Stimulated activated CD4-positive, alpha-beta T cell treated with anti-CD3 and anti-CD28 coated beads, Interleukin-12 subunit alpha, Interleukin-12 subunit beta, amount 100 ng/mL, for 24 hours (primary cell): ENCODE measurements at places on chromosomes 3 and 15.

- no peak for DNase-seq
These were observed 7.3 kb downstream of the MYO5C start for GRCh38 chr15:52288051-52288942.

DNA sequence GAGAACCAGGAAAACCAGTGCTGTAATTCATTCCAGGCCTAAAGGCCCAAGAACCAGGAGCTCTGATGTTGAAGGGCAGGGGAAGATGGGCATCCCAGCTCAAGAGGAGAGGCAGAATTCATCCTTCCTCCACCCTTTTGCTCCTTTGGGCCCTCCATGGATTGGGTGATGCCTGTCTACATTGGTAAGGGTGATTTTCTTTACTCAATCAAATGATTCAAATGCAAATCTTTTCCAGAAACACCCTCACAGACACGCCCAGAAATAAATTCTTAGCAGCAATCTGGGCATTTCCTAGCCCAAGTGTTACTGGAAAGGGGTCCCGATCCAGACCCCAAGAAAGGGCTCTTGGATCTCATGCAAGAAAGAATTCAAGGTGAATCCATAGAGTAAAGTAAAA, 17.6 kb upstream of the APOD start:
- DNase-seq, result no peak

DNA sequence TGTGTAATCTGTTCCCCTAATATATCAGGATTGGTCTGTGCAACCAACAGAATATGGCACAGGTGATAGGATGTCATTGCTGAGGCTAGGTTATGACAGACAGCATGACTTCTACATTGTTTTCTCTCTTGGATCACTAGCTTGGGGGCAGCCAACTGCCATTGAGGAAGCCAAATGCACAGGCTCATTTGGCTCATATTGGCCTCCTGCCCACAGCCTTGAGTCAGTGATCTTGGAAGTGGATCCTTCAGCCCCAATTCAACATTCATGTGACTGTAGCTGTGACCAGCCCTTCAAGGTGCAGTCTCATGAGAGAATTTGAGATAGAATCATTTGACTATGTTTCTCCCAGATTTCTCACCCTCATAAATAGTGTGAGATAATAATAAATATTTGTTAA, 675.6 kb downstream of the GRM7 start:
- no peak for DNase-seq

DNA sequence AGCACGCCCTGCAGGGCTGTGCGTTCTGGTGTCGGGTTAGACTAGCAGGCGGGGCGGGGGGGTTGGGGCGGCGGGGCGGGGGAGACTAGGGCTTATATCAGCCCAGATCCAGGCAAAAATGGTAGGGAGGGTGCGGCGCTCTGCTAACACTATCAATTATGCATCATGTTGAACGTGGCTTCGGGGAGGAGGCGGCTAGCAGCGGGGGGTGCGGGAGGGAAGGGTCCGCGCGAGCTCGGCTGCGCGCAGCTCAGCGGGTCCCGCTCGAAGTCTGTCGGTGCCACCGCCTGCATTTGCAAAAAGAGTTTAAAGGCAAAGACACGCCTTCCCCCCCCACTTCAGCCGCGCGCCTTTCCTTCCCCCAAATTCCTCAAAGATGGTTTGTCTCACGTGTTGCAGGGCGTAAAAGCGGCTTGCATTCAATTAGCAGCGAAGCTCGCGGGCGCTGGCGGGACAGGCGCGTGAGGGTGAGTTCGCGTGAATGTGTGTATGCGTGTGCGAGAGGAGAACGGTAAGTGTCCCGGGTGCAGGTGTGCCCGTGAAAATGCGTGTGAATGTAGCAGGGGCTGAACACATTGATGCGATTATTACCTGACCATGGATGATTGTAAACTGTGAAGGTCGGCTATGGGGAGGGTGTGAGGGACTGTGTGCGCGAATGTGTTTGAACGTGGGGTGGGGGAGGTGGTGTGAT, at the start of gene ISLR2:
Gene ISLR2 (plus strand): TSS at position 432 of the 694 bp plus-strand sequence. CDS start 2,169 bp downstream, outside the sequence.
- DNase-seq, result no peak

DNA sequence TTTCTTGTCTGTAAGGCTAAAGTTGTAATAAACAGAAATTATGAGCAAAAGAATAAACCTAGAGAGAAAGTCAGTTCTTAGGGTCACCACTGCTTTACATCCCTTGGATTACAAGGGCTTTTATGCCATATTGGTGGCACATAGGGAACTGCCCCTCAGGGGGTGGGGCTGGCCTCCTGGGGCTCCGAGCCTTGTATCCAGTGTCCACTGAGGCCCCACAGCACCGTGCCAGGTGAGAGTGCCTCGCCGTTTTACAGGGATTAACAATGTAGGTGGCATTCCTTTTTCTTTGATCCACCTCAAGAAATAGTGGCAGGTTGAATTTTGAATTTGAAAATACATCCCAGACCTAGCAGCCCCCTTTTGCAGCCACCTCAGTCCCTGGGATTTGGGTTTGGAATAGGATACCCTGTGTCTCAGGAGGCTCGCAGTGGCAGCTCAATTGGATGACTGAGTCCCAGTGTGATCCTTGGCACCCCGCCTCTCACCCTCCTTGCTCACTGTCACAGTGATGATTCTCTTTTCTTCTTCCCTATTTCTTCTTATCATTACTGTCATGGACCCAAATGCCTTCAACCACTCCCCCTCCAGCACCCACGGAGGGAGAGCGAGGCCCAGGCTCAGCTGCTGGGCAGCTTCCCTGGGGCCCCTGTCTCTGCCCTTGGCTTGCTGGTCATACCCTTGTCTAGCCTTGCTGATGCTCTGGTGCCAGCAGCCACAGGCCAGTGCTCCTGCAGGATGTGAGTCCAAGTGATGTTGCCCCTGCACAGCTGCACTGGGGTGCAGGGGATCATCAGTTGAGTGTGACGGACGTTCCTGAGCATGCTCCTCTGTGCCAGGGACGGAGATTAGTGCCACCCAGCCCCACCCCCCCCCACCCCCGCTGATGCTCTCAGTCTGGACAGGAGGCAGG, 137.9 kb downstream of the DNAJB8 start:
- DNase-seq, result no peak

DNA sequence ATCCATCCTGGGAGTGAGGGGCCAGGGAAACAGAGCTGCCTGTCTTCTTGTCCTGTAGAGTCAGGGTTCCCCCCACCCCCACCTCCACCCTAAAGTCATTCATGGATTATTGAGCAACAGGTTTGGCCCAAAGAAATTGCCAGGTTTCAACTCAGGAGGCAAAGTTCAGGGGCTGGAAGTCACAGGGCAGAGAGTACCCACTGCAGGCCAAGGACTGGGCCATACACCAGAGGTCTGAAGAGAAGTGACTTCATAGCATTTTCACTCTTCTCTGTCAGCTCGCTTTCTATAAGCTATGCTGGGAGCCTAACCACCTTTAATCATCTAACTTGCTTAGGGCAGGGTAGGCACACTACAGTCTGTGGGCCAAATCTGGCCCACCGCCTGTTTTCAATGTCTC, 50.1 kb downstream of the STARD5 start:
- no peak for DNase-seq
